ENCODE measurements at places on chromosomes 2 and 18. TPM values are rescaled to one million over a fixed set of nuclear protein-coding genes. Genes with fewer than 3 reads are reported as not detected.

GRCh38 chr2:46424937-46425336 is 54.4 kb upstream of the TMEM247 start:
- ATAC-seq = no peak

GRCh38 chr2:29290293-29291047 is 175.3 kb downstream of the CLIP4 start:
- no peak for ATAC-seq

- no peak for ATAC-seq
Measured at GRCh38 chr18:4181882-4182568, 273.1 kb downstream of the DLGAP1 start.

HOXD8 gene
- not detected for total RNA-seq

CHCHD5 gene
- 25.2 TPM for total RNA-seq

Measured in activated T-helper 17 cell treated with anti-CD3 and anti-CD28 coated beads, Interleukin-2, amount 50 U/mL, for 72 hours (primary cell).